WERI-Rb-1 (cell line): ENCODE measurements at places on chromosomes 5 and 9.

DNA sequence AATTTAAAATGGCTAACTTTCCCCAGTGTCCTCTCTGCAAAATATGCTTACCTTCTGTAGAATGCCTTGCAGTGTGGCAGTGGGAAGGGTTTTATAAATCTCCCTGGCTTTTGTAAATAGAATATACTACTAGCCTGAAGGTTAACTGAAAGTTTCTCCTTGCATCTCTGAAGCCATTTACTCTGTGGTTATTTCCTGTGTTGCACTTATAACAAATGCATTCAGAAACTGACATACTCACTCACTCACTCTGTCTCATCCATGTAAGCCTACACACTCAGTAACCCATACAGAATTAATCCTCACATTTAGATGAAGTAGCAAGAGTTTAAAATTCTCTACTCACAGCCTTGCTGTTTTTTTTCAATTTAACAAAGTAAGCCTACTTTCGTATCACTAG lies 87.1 kb upstream of the SH3GL2 start:
- no peak for DNase-seq

- DNase-seq, result no peak
Observed at GRCh38 chr5:106730912-106731311, 939.8 kb downstream of the EFNA5 start.

DNA sequence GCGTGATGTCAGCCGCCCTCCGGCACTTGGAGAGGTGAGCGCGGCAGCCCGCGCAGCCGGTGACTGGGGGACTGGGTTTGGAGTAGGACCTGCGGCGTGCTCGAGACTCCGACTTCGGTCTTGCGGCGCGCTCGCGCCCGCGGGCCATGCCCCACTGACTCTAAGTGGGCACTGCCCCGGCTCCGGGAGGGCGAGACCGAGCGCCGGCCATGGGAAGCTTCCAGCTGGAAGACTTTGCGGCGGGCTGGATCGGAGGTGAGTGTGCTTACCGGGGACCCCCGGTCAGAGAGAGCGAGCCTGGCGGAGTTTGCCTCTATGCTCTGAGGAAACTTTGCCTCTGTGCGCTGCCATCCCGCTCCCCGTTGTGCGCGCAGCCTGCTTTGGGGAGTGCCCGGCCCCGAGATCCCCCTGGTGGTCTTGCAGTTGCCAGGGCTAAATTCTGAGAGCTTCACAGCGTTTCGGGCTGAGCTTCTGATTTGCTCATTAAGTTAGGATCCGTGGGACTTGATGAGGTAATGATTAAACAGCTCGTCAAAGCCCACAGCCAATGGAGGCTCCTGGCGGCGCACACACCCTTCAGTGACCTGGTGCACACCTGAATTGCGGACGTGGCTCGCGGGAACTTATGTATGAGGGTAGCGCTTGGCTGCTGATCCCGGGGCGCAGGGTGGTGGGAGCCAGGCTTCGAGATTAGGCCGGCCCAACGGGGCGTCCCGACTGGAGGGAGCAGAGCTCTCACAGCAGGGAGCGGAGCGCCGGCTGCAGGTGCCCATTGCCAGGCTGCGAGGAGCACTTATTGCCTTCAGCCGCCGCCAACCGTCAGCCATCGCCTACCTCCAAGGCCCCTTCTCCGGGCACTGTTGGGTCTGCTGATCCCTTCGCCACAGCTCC lies at the start of gene SLC25A48:
SLC25A48 (plus strand) TSS at position 25 of the 891 bp plus-strand sequence; CDS start at position 210, 185 bp downstream.
- peak; percentile 83 for DNase-seq

DNA sequence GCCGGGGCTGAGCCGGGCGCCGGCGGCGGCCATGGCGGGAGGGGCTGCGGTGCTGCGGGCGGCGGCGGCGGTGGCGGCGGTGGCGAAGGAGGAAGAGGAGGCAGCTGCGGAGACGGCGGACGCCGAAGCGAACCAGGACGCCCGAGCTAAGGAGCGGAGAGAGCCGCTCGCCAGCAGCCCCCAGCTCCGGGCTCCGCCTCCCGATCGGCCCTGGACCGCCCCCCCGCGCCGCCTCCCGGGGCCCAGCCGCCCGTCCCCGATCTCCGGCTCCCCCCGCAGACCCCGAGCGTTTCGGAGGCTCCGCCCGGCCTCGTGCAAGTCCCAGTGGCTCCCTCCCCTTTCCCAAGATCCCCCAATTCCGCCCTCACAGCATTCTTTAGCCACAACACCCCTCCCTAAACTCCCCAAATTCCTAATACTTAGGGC lies at the start of gene ASTN2:
ASTN2 (minus strand) TSS at position 152 of the 426 bp plus-strand sequence; CDS start at position 33, 119 bp downstream.
- peak; percentile 84 for DNase-seq

DNA sequence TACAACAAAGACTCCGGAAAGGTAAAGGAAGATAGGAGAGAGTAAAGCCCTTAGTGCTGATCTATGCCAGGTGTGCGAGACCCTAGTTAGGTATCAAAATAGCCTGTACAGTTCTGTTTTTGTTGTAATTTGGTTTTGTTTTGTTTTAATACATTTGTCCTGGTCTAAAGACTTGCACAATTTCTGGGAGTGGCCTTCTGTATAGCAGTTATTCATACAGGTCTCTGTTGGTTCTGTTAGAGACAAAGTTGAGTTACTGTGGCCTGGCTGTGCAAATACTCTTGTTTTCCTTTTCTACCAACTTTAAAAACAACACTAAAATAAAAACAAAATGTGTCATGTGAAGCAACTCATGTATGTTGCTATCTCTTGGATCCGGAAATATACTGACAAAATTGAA lies 163.6 kb downstream of the COMMD10 start:
- DNase-seq, result no peak

- no peak for DNase-seq
Observed at GRCh38 chr5:38764937-38765391, 80.8 kb upstream of the OSMR start.
